T-helper 1 cell (primary cell): ENCODE measurements at places on chromosomes 7 and 10.

DNA sequence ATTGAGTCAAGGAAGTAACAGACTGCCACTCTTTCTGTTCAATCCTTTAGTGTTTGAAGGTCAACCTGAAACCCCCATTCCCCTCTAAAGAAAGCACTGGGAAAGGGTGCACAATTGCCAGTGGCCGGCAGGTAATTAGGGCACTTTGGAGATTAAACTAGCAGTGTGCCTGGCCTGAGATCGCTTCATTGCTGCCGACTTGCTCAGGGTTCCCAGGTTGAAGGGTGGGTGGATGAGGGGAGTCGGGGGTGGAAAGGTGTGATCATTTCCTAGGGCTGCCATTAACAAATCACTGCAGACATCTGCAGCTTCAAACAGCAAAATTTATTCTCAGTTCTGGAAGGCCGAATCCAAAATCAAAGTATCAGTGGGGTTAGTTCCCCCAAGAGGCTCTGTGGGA lies 16.3 kb upstream of the BTBD16 start:
- no peak for DNase-seq

DNA sequence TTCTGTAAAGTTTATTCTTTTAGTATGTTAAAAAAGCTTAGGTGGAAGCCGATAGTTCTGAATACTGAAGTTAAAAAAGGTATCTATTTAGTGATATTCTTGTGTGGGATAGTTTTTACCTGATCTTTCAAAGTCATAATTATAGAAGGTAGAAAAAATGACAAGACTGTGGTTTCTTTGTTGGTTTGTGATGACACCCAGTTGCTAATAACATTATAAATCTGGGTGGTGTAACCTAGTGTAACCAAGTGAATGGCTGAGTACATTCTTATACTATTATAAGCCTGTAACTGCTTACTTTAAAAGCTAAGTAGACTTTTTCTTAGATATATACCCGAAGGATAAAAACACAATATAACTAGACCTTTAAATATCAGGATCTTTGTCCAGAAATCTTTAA lies 2.3 kb downstream of the CDK13 start:
- DNase-seq = peak; percentile 20

DNA sequence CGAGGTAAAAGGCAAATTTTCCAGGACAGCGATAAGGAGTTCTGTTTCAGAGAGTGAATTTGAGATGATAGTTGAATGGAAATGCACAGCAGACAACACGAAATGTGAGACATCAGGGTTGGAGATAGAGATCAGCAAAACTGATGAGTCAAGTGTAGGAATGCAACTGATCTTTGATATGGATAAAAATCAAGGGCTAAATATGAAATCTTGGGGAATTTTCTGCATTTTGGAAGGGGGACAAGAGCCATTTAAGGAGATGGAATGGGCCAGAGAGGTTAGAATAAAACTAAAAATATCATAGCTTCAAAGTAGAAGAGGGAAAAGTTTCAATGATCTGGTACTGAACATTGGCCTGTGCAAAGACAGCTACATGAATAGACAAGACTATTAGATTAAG lies 11.5 kb downstream of the CISD1 start:
- DNase-seq = no peak

DNA sequence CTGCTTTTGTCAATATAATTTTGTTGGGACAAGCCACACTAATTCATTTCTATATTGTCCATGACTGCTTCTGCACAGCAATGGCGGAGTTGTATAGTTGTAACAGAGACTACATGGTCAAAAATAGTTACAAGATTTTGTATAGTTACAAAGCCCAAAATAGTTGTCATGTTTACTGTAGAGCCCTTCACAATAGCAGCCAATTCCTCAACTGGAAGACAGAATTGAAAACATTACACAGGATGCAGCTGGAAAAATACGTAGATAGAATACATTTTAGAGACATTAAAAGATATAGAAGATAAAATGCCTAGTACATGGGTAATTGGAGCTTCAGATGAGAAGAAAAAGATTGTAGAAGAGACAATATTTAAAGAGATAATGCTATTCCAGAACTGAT lies 156.4 kb upstream of the FEZF1 start:
- DNase-seq = no peak

DNA sequence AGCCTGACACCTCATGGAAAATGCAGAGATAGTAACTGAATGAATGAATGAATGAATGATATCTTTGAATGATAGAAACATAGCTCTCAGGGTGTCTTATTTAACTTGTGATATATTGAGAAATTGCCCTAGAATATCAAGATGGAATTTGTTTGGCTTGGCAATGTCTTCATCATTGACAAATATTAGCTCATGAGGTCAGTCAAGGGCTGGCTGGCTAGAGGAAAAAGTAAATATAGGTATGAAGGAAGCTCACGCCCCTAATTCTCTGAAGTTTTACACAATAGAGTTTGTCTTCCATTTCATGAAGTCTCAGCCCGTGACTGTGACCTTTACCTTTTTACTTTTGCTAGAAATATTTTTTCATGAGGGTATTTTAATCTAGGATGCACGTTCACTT lies 305.2 kb downstream of the ADARB2 start:
- DNase-seq = no peak

DNA sequence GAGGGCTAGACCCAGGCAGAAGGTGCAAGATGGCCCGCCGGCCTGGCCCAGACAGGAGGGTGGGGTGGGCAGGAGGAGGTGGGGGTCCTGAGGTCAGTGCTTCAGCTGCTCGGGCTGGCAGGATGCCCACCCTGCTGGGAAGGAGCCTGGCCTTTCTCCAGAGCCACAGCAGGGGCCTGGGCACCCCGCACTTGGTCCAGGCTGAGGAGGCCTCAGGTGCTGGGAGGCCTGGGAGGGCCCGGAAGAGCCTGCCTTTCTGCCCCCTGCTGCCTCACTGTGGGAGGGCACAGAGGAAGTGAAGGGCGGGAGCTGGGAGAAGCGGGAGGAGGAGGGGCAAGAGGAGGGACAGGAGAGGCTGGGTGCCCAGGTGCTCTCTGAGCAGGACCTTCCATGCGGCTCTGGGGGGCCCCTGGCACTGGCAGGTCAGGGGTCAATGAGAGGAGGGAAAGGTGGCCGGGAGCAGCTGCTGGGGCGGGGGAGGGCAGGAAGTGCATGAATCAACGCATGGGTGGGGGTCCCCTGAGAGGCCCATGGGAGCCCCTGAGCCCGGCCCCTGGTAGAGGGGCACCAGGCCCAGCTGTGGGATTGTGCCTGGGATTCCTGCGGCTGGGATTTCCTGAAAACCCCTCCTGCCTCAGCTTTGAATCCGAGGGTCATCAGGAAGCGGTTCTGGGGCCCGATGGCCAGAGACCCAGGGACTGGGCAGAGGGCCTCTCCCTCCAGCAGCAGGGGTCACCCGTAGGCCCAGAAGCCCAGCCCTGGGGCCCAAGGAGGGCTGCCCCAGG lies 49.9 kb downstream of the PWWP2B start:
- peak; percentile 45 for DNase-seq

- no peak for DNase-seq
Observed at GRCh38 chr10:82361256-82361655, 486.3 kb downstream of the NRG3 start.

- DNase-seq = no peak
Observed at GRCh38 chr7:100964630-100965029, 4.7 kb upstream of the MUC12 start.

GRCh38 chr7:27367179-27367932 lies 124.8 kb downstream of the EVX1 start:
- DNase-seq = no peak

GRCh38 chr10:99337311-99337811 lies 8.2 kb downstream of the CNNM1 start:
- DNase-seq = no peak

- DNase-seq = no peak
Observed at GRCh38 chr10:85789982-85790789, 576.4 kb downstream of the GRID1 start.

DNA sequence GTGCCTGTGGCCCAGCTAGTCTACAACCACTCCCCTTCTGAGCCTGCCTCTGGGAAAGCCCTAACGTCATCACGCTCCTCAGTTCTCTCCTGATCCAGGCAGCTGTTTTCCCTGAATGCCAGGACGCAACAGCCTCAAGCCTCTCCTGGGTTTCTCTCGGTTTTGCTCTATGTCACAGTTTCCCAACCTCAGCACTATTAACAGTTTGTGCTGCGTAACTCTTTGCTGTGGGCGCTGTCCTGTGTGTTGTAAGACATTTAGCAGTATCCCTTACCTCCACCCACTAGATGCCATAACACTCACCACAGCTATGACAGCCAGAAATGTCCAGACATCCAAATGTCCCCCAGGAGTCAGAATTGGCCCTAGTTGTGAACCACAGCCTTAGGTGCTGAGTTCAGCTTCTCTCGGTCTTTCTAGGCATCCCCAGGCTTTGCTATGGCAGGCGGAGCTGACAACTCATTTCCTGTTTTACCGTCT lies 226.3 kb upstream of the NPVF start:
- no peak for DNase-seq

DNA sequence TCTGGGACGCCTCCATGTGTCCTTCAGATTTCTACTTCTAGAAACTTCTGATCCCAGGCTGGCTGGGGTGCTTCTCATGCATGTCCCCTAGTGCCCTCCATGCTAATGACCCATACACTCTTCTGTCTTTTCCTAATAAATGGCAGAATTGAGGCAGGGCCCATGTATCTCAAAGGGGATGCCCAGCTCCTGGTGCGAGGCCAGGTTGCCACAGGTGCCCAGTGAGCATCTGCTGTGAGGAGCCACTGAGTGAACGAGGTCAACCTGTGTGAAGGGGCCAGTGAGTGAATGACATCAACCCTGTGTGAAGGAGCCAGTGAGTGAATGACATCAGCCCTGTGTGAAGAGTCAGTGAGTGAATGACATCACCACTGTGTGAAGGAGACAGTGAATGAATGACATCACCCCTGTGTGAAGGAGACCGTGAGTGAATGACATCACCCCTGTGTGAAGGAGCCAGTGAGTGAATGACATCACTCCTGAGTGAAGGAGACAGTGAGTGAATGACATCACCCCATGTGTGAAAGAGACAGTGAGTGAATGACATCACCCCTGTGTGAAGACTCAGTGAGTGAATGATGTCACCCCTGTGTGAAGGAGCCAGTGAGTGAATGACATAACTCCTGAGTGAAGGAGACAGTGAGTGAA lies 478.9 kb downstream of the PTPRN2 start:
- DNase-seq = no peak

GRCh38 chr10:83987216-83987615 lies 152.1 kb upstream of the GHITM start:
- DNase-seq = no peak

DNA sequence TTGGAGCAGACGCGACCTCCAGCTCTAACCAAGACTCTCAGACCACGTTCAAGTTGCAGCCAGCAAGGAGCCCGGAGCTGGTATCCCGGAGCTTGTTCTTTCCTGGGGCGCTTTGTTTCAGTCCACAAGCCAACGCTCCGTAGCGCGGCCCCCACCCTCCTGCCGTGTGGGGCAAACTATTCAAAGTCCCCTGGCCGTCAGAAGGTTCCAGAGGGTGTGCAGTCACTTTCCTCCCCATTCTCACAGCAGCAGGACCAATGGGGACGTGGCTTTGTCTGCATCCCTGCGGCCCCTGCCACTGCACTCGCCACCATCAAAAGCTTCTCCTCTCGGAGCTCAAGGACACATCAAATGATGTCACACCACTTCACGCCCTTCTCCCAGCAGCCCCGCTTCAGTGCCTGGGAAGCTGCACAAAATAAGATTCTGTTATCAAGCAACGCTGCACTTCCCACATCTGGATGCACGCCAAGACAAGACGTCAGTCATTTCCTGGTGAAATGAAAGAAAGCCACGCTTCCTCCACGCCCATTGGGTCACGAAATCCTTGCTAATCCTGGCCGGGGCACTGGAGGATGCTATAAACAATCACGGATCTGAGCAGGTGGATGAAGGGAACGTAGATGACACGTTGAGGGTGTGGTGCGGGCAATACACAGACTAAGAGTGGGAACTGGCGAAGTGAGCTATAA lies 348.2 kb downstream of the PTPRN2 start:
- no peak for DNase-seq

GRCh38 chr10:118241229-118242137 lies 100.6 kb downstream of the FAM204A start:
- DNase-seq = peak; percentile 43

DNA sequence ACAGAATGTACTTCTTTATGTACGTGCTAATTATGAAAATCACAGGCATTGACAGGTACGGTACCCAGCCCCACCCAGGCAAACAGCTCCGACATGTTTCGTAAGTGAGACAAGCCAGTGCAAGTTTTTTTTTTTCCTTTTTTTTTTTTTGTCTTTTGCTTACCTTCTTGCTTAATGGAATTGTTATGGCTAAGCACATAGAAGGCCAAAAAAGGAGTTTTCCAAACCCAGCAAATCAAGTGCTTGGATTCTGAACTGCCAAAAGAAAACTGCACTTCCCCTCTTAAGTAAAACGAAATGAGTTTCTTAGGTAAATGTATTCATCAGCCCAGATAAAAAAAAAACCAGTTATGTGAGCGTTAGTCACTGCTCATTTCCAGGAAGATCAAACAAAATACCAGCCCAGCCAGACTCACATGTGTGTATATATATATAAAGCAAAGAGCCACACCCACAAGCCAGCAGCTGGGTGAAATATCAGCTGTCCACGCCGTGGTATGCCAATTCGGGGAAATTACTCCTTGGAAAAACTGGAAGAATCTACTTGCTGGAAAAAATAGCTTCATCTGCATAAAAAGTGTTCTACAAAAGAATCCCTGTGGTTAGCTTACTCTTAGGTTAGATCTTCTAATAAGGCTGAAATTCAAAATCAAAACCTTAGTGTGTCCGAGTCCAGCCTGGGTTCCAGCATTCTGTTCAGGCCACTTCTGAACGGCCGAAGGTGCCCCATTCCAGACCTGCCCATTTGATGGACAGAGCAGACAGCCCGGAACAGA lies 8.0 kb downstream of the KLF6 start:
- peak; percentile 59 for DNase-seq

DNA sequence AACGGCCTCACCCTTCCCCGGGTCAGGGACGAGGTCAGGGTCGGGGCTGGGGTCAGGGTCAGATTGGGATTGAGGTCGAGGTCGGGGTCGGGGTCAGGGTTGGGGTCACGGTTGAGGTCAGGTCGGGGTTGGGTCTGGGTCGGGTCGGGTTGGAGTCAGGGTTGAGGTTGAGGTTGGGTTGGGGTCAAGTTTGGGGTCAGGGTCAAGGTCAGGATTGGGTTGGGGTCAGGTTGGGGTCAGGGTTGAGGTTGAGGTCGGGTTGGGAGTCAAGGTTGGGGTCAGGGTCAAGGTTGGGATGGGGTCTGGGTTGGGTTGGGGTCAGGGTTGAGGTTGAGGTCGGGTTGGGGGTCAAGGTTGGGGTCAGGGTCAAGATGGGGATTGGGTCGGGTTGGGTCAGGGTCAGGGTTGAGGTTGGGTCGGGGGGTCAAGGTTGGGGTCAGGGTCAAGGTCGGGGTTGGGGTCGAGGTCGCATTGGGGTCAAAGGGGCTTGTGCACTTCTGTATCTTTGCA lies 131.4 kb downstream of the VIPR2 start:
- DNase-seq = no peak
